ENCODE measurements at places on chromosomes 11 and 22.

DNA sequence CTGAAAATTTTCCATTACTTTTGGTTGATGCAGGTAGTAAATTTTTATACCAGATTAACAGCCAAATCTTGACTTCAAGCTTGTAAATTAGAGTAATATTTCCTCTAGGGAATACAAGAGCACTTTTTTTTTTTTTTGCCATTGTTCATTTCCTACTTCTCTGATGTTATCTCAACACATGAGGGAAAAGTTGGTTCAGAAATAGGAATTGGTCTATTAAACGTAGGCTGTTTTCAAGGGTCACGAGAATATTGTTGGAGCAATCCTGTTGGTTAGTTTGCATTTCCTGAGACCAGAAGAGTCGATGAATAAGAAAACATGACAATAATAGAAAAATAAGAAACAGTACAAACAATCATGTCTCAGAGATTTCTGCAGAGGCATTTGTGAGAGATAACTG lies 453.9 kb upstream of the CCDC179 start:
- DNase-seq, result no peak

DNA sequence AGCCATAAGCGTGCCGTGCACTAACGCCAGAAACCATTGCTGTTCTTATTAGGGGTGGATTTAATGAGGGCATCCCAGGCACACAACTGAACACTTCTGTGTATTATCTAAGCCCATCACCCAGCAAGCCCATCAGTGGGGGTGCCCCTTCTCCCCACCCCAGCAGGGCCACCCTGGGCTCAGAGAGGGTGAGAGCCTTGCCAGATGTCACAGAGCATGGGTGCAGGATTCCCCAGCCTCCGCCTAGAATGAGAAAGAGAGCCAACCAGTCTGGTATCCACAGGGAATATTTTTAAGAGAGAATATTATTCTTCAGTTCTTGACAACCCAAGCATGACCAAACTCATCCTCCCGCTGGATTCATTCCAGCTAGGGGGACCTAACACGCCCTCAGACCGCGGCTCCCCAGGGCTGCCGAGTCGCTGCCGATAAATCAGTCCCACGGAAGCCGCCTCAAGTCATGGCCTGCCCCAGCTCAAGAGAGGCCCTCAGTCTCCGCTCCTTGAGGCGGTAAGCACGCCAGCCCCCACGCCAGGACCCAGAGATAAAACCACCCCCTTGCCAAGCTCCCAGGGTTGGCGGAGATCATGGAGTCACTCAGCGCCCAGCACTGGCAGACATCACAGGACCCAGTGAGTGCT lies 47.2 kb downstream of the MN1 start:
- DNase-seq, result no peak

DNA sequence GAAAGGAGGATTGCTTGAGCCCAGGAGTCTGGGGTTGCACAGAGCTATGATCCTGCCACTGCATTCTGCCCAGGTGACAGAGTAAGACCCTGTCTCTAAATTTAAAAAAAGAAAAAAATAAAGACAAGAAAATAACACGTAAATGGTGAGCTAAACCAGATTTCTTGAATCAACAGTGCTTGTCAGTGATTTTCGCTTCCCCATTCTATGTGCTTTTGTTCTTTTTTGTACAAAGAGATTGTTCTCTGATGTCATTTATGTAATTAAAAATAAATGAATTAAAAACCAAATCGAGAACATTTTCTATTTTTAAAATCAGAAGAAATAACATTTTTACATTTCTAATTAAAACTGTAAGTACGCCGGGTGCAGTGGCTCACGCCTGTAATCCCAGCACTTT lies 19.8 kb upstream of the SLC29A2 start:
- no peak for DNase-seq

- DNase-seq, result peak; percentile 81
Measured at GRCh38 chr11:63564056-63564774, 1.0 kb upstream of the PLAAT2 start.

DNA sequence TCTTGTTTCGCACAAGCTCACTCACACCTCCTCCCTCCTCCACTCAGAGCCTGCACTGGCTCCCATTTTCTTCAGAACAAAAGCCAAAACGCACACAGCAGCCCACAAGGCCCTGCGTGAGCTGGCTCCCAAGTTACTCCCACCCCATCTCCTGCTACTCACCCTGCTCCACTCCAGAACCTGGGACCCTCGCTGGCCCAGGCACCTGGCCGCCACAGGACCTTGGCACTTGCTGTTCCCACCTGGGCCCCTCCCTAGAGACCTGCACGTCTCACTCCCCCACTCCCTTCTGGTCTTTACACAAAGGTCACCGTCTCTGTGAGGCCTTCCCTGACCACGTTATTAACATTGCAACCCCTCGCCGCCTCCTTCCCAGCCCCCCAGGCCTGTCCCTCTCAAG lies 945 bp upstream of the MFNG start:
- no peak for DNase-seq

DNA sequence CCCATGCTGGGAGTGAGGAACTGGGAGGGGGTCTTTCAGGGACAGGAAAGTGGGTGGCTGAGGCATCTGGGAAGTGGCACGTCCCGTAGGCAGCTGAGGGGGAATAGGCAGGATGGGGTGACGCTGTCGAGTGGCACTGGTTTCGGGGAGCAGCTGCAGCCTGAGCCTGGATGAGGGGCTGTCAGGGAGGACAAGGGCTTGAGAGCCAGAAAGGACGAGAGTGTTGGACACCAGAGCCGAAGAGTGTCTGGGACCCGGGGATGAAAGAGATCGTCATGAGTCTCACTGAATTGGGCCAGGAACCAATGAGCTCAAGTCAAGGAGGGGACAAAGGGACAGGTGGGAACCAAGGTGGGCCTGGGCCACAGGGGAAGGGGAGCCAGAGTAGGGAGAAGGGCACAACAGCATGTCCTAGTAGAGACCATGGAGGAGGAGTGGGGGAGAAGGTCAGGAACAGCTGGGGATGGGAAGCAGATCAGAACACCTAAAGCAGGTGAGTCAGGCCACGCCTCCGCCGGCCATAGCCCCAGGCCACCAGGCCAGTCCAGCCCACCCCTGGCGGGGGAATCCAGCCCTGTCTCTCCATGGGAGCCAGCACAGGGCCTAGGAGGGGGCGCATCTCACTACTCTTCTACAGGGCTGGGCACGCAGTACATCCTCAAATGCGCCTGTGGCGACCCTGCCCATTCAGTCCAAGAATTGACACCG lies 4.2 kb downstream of the RAB3IL1 start:
- no peak for DNase-seq
